ENCODE measurements at places on chromosomes 5 and 9.

DNA sequence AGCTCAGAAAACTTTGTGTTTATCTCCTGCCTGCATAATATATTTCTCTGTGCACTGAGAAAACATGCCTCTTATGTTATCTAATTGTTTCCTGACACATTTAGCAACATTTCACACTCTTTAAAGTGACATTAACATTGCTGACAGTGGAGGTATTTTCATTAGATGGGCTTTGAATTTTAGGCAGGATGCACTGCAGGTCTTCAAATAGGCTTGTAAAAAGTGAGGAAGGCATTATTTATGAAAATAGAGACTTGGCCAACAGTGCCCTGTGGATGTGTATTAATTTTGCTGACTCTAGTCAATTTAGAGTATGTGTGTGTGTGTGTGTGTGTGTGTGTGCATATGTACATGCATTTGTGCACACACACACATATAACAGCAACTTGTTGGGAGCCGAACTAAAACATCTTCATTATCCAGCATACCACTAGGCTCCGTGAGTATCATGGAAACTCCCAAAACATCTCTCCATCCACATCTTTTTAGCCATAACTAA, 429.5 kb upstream of the WWC1 start:
- DNase-seq = no peak

DNA sequence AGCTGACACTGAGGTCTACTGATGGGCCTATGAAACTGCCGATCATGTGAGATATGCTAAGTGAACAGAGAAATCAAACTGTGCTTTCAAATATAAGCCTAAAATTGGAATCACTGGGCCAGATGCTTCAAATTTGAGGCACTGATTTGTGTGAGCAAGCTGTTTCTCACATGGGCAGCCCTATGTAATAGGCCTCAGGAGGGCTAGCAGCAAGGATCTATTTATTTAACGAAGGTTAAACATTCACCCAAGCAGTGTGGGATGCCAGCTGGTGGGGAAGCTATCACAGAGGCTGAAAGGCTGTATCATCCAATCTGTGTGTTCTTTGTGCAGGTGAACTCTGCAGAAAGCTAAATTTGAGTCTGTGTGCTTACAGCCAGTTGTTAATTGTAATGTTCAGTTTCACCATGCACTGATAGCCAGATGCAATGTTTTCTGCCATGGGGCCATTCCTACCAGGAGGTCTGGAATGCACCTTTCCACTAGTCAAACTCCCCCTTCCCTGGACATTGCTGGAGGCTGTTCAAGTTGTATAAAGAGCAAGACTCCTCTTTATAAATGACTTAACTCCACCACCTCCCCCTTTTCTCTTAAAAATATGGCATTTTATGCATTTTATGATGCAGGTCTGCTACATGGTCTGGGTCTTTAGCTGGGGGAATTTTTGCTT, 228.9 kb downstream of the SH3GL2 start:
- DNase-seq = no peak

GRCh38 chr5:135262364-135262763, 136.7 kb downstream of the MACROH2A1 start:
- DNase-seq = no peak

DNA sequence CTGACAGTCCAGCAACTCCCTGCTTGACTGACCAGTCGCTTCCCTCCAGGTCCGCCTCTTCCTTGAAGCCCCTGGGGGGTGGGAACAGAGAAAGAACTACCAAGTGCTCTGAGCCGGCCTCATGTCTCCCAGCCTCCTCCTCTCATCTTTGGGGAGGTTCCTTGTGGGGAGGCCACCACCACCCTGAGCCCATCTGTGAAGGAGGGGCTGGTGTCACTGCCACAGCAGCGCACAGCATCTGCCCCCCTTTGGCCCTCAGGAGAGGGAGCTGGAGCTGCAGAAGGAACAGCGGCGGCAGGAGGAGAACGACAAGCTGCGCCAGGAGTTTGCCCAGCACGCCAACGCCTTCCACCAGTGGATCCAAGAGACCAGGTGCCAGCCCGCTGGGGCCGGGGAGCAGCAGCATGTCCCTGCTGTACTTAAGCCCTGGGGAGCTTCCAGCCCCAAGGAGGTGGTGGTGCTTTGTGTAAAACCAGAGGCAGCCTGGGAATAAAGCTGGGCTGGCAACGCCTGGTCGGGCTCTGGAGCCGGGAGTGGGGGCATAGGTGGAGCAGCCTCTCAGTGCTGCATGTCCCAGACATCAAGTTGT, 29.4 kb downstream of the DYNC2I2 start:
- DNase-seq = no peak

DNA sequence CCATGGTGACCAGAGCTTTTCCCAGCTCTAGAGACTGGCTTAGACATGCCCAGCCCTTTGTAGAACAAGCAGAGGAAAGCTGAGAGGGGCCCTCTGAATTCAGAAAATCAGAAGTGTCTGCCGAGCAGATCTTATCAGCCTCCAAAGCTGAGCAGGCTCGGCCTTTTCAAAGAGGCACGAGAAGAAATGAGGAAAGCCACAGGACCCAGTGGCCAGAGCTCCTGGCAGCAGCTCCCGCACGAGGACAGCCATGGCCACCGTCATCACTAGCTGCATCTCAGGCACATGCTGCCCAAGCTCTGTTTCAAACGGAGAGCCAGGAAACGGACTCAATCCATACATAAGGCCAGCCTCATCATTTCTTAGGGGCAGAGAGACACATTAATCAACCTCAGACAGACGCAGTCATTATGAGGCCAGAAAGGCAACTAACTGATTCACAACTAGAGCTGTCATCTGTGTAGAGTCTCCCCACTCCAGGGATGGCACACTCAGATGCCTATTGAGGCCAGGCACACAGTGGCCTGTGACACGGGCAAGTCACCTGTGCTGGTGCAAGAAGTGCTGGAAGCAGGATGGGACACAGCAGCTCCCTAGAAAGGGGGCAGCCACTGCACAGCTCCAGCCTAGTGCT, 194.7 kb downstream of the FRMD3 start:
- DNase-seq = no peak

- DNase-seq = no peak
Observed at GRCh38 chr5:158851488-158851887, 248.2 kb downstream of the EBF1 start.

DNA sequence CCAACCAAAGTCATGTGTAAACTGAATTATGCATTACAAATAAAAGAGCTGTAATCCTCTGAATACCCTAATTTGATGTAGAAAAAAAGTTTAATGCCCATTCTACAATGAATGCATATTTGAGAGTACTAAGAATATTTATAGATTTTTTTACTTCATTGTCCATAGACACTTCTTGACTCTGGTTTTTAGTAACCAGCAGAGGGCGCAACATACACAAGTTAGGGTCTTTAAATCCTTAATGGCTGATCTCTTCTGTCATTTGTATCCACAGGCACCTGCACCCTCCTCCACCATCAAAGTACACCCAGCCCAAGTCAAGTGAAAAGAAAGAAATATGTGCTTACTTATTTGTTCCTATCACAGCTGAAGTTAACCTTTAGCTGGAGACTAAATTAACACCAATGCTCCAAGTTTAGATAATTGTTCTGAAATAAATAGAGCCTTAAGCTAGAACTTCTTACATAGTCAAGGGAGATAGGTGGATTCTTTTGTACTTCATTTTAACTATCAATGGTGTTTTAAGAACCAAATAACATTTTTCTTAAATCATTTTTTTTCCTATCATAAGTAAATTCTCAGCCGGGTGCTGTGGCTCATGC, 524.2 kb upstream of the DAB2 start:
- DNase-seq = peak; percentile 71

All from brain microvascular endothelial cell (primary cell).